Posterior vena cava (tissue), 2 donors: ENCODE measurements at places on chromosomes 5 and 9. TPM values are rescaled to one million over a fixed set of nuclear protein-coding genes. Genes with fewer than 3 reads are reported as not detected.

GRM6 gene
- not detected for total RNA-seq

EPB41L4A gene
- 23.8 TPM for total RNA-seq

LRRC19 gene
- total RNA-seq, result not detected

CORO2A gene
- 0.95 TPM for total RNA-seq

TRIM32 gene
- total RNA-seq, result 17.4 TPM

PCDHGA12 gene
- 11.6 TPM for total RNA-seq

SMIM32 gene
- not detected for total RNA-seq

LRRC8A gene
- 58.3 TPM for total RNA-seq

GRCh38 chr9:82149501-82149946 is 161.0 kb downstream of the SPATA31D1 start:
- no peak for DNase-seq

GRCh38 chr9:126326228-126327005 is at the start of gene MVB12B:
MVB12B (plus strand) TSS chr9:126326829; CDS start chr9:126326930, 101 bp downstream.
- DNase-seq, result peak; percentile 84

- DNase-seq, result peak; percentile 83
These were observed 177.9 kb upstream of the KLF4 start for GRCh38 chr9:107667231-107668070.

DNA sequence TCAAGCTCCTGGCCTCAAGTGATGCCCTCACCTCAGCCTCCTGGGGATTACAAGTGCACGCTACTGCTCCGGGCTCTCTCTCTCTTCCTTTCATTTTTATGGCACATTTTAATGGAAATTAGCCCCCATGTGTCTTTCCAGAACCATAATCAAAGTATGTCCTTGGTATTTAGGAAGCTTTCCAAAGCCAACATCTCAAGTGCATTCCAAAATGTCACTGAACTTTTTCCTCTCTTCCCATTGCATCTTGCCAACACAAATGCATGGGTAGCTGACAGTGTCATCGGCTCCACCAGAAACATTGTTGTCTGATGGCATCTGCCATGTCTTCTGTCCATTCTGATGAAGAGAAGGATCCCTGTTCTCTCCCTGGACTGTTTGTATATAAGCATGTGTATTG is 90.5 kb upstream of the ANXA1 start:
- DNase-seq, result no peak

DNA sequence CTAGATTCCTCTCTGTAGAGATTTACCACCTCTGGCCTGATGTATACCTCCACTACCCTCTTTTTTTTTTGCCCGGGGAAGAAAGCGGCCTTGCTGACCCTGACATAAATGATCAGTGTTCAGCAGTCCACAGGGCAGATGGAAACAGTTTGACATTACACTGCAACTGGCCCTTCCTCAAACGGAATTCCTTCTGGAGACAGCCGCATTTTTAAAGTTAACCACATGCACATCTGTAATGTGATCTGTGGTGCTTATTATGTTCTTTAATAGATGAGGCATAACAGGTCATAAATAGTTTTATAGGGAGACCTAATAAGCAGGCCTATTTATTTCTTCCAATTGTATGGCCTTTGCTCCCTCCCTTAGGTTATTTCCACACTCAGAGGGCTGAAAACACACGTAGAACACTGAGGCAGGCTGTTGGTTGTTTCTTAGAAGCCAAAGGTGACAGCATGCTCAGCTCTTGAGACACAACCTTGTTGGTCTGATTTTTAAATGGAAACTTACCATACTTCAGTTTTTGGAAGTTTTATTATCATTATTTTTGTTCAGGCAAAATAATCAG is 84.0 kb upstream of the APC start:
- no peak for DNase-seq

DNA sequence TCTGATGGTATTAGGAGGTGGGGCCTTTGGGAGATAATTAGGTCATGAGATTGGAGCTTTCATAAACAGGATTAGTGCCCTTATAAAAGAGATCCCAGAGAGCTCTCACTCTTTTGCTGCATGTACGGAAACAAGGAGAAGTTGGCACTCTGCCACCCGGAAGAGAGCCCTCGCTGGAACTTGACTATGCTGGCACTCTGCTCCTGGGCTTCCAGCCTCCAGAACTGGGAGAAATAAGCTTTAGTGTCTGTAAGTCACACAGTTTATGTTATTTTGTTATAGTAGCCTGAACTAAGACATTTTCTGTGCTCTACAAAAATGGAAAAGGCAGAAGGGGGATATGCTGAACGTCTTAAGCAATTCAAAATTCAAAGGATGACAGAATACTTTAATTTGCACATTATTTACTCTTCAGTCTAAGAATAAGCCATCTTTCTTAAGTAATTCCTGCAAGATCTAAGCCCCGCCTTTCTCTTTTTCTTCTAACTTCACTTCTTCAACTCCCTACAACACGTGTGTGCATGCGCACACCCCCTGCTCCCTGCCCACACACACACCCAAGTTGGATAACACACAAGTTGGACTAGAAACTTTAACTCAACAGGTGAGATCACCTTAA is 17.3 kb downstream of the NFIB start:
- peak; percentile 79 for DNase-seq

DNA sequence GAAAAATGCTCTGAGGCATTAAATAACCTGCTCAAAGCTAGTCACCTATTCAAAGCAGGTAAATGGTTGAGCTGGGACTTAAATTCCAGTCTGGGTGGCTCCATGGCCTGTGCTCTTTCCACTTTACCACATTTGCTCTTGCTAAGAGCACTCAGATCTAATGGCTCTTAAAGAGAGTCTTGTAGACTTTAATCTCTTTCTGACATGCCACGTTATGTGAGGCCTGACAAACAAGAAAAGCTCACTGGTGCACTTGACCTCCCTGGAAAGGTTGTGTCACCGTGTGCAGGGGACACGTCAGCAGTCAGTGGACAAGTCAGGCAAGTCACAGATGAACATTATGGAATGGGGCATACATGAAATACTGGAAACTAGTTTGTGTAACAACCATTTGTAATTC is 129.9 kb upstream of the RPS23 start:
- no peak for DNase-seq

DNA sequence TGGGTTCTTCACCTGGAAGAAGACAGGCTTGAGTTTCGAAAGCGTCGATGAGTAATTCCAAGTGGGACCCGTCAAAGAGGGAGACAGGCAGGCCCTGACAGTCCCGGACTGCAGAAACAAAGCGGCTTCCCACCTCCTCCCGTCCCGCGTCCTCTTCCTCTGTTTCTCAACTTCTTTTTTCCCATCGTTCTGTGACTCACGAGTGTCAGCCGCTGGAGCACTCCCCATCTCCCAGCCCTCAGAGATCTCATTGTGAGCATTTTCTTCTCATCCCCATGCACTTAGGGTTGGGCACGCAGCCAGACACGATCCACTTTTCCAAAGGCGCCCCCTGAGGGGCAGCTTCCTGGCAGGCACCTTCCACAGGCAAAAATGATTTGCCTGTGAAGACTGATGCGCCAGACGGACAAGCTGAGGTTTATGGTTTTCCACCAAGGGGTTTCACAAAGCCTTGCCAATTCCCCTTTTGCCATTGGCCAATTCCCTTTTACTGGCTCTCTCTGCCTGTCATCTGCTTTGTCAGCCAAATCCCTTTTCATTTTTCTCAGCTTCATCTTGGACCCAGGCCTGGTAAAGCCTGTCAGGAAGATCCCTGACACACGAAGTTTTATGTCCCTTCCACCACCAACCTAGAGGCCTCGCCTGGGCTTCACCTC is 86.5 kb upstream of the ANKRD55 start:
- peak; percentile 85 for DNase-seq

DNA sequence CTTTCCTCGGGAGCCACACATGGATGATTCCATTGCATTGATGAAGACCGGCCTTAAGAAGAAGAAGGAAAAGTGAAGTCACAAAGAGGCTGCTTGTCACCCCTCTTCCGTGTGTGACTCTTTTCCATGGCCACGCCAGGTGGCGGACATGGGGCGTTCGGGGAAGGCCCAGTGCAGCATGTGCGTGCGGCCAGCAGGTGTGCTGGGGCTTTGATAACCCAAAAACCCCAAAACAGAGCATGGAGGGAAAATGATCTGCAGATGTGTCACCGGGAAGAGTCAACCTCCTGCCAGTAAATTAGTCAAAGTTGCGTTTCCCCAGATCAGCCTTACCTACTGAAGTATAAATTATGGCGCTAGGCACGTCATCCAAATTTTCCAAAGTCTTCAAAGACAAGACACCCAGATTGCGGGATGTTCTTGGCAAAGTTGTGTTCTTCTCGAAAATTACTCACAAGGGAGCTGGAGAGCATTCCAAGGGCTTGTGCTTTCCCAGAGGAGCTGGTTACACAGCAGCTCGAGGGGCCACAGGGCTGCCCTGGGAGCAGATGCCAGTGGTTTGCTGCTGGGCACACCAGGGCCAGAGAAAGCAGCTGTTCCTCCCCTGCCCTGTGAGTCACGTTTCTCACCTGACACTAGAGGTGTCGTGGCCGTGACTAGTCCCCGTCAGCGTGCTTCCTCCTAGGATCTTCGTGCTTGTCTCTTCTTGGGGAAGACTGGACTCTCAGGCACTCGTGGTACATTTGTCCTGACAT is 53.9 kb downstream of the IRX2 start:
- no peak for DNase-seq

DNA sequence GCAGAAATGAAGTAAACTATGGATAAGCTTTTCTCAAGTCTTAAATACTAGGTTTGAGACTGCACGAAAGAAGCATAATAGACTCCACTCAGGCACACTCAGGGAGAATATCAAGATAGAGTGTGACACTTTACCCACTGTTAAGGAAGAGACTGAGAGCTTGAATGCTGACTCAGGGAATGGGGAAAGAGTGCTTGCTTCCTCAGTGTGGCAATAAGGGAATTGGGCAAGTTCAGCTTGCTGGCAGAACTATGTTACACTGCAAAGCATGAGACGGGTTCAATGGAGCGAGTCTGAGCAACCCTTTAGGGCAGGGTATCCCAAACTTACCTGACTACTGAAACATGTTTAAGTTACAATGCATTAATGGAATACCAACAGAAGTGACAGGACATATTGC is 237.7 kb upstream of the MEF2C start:
- DNase-seq, result peak; percentile 57

GRCh38 chr9:101618698-101619097 is 23.9 kb upstream of the PPP3R2 start:
- no peak for DNase-seq

GRCh38 chr5:52441768-52442167 is 345.9 kb upstream of the ITGA1 start:
- DNase-seq, result no peak

DNA sequence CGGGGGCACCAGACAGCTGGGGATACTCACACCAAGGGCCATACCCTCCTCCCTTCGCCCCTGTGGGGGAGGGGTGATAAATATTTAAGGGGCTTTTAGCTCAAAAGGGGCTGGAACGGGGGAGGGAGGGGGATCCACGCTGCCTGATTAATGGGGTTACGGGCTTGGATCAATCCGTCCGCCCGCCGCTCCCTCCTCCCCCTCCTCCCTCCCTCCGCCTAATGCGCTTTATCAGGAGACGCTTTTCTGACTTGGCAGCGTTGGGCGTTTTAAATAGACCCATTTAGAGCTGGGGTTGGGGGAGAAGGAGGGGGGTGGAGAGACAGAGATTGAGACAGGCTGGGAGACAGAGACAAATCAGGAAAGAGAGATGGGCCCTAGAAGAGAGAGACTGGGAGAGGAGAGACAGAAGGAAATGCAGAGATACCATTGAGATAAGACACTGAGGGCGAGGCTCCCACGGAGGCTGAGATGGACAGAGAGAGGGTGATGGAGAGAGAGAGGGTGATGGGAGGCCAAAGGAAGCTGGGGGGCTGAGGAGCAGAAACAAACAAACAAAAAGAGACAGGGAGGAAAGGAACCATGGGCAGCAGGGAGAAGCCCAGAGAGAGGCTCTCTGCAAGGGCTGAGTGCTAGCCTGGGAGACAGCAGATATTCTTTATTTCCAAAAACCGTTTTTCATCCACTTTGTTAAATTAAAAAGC is 10.3 kb downstream of the CNTFR start:
- DNase-seq, result no peak

- no peak for DNase-seq
These were observed 29.2 kb downstream of the CSNK1A1 start for GRCh38 chr5:149521739-149522685.

- no peak for DNase-seq
These were observed 91.5 kb upstream of the TUT7 start for GRCh38 chr9:86445671-86446070.

GRCh38 chr9:128153947-128154695 is 4.9 kb downstream of the LCN2 start:
- peak; percentile 75 for DNase-seq

GRCh38 chr9:92720807-92721535 is 43.7 kb downstream of the BICD2 start:
- no peak for DNase-seq

DNA sequence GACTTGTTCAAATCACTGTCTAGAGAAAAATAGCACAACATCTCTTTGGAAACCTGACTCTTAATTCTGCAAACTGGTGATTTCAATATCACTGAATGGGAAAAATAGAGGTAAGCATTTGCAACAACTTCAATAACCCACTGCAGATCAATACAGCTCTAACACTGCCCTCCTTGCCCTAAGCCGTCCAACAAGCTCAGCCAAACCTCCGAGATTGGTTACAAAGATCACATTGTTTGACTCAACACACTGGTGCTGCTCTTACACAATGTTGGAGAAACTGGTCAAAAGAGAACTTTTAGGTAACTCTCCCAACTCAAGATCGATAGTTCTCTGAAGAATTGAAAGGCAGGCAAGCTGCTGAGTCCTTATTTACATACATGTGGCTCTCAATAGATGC is 150.4 kb downstream of the SPOCK1 start:
- DNase-seq, result no peak

DNA sequence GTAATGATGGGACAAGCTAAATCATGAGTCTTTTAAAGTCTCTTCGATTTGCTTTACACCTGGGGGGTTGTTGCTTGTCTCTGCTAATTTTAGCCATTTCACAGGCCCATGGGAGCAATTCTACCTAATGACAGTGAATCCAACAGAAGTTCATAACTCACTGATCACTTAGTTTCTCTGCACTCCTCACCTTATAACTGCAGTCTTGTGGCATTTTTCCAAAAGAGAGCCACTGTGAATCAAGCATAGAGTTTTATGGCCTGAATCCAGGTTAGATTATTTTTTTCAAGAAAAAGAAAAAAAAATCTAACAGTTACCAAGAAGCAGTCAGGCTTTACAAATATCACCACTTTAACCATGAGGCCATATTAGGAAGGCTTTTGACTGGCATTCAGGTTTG is 1.5 kb upstream of the IL7R start:
- DNase-seq, result no peak

DNA sequence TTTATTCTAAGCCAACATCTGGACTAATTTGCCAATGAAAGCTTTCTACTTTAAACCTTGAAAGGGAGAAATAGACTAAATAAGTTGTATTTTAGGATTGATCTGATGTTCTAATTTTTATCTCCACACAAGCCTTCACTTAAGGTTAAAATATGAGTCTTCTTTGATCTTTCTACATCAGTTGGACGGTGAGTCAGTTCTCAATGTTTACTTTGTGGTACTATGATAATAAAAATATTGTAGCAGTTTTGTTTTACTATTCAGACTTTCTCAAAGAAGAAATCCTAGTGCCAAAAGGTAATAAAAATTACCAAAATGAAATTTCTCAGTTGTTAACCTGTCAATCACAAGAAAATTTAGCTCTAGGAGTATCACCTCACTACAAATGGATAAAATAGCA is 203.5 kb upstream of the RGMB start:
- no peak for DNase-seq

- DNase-seq, result no peak
These were observed 25.0 kb downstream of the NDFIP1 start for GRCh38 chr5:142133330-142134206.

GRCh38 chr5:143217065-143217803 is 186.3 kb downstream of the NR3C1 start:
- no peak for DNase-seq

- no peak for DNase-seq
These were observed 29.0 kb upstream of the PUM3 start for GRCh38 chr9:2872931-2873323.

- no peak for DNase-seq
These were observed 119.4 kb upstream of the CYLC2 start for GRCh38 chr9:102875687-102876086.
